ENCODE measurements at places on chromosomes 16 and 17. TPM values are rescaled to one million over a fixed set of nuclear protein-coding genes. Genes with fewer than 3 reads are reported as not detected.

Gene GPT2
- 4.9 TPM for total RNA-seq

Gene KIAA0513
- 7.5 TPM for total RNA-seq

Gene ENPP7
- not detected for total RNA-seq

Gene ZFP3
- 7.6 TPM for total RNA-seq

Gene LITAFD
- total RNA-seq, result not detected

Gene DPEP1
- total RNA-seq, result 0.30 TPM

Gene CMTR2
- total RNA-seq, result 15.2 TPM

Gene APPBP2
- total RNA-seq, result 55.0 TPM
